ENCODE measurements at places on chromosomes 2 and 18.

GRCh38 chr2:26300234-26300925 is 45.6 kb upstream of the SELENOI start:
- DNase-seq: no peak

DNA sequence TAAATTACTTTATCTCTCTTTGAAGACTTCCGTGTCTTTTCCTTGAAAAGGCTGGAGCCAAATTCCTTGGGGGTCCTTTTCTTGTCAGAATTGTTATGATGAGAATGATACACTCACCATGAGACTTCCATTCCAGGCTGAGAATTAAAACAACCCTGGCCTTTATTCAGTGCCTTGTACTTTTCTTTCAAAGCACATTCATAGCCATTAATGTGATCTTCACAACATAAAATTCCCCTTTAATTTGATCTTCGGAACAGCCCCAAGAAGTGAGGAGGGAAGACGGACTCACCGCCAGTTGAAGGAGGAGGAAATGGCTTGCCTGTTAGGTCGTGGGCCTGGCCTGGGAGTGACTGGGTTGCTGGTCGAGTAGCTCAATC is 127.3 kb downstream of the DDX1 start:
- no peak for DNase-seq

- DNase-seq: no peak
These were observed 450.8 kb downstream of the EIPR1 start for GRCh38 chr2:2926858-2927175.

GRCh38 chr2:58957188-58957840 is 716.2 kb upstream of the FANCL start:
- no peak for DNase-seq

- DNase-seq: no peak
These were observed 25.4 kb downstream of the SESTD1 start for GRCh38 chr2:179239195-179239594.

GRCh38 chr2:100786297-100786658 is 33.7 kb upstream of the NPAS2 start:
- DNase-seq: no peak

DNA sequence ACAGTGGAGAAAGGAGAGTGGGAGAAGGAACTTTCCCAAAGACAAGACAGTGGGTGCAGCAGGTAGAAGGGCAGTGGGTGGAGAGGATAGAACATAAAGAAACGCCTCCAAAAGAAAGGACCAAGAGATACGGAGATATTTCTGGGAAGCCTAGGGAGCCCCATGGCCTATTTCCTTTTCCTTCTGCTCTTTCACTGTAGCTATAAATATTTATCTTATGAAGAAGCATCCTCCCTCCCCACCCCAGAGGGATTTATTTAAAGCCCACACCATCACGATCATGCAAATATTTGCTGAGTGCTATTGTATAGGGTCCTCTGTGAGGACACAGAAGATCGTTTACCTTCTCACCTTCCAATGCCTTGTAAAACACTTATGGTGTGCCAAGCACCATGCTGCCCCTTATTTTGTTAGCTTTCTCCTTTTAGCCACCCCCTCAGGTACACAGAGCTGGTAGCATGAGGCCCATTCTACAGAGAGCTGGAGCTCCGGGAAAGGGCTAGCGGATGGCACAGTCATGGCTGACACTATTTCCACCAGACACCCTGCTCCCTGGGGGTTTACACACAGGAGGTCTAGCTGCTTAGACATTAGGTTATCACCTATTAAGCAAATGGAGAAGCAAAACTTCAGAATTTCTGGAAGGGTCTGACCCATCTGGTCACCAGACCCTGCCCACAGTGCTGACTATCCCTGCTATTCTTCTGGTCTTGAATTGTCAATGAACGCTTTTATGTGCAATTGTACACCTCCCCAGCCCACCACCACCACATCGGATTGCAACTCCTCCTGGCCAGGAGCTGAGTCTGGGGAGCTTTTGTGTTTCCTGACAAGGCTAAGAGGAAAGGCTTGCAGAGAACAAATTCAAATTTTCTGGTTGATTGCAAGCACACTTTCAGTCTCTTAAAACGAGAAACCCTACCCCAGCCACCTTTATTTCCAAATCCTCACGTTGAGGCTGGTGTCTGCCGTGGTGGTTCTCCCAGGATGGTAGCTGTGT is 91.8 kb upstream of the KLF7 start:
- no peak for DNase-seq

DNA sequence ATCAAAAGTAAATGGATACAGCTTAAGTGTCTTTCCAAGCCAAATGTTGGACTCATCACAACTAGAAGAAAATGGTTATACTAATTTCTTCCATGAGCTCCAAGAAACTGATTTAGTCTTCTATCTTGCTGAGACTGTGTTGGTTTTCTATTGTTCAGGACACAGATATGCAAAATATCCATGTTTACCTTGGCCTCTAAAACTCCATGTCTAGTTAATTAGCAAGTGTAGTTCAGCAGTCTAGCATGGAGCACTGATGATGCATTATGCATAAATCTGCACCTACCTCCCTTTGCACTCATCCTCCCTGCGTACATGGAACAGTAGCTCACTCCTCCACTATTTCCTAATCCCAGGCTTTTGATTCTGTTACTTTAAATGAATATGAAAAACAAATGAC is 731.4 kb upstream of the CHAC2 start:
- DNase-seq: no peak

DNA sequence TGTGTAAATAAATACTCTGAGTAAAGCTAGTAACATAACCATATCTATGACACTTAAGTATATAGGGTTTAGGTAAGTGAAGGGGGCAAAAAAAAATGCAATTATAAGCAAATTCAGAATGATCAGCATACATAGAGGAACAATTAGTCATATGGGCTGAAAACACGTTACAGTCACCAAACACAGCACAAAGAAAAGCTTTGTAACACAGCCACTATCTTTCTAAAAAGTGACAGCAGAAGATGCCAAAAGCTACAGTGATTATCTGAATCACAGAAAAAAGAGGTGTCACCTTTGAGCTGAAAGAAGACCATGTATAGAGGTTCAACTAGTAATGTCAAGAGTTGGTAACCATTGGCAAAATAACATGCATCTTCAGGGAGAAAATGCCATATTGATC is 115.5 kb downstream of the ERBB4 start:
- DNase-seq: no peak

DNA sequence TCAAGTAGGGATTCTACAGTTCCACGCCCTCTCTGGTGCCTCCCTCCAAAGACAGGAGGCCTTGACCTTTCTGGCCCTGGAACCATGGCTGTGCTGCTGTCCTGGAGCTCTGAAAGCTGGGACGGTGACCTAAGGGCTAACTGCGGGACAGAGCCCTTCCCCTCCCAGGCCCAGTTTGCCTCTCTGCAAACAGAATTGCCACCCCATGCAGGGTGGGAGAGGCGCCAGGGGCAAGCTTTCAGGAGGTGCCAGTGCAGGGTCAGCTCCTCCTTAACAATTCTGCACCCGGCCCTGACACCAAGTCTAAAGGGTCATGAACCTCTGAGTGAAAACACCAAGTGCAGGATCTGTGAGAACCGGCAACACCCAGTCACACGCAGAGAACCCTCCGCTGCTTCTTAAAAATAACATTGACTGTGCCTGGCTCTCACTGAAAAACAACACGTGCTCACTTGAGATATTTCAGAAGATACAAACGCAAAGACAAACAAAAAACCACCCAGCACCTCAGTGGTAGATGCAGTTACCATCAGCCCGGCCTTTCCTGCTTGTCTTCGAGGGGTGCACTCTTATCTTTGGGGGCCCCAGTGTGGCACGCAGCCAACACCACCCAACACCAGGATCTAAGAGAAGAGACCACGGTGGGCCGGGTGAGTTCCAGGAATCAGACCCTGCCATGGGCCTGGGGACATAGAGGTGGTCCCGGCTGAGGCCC is 1.1 kb upstream of the SNED1 start:
- no peak for DNase-seq

DNA sequence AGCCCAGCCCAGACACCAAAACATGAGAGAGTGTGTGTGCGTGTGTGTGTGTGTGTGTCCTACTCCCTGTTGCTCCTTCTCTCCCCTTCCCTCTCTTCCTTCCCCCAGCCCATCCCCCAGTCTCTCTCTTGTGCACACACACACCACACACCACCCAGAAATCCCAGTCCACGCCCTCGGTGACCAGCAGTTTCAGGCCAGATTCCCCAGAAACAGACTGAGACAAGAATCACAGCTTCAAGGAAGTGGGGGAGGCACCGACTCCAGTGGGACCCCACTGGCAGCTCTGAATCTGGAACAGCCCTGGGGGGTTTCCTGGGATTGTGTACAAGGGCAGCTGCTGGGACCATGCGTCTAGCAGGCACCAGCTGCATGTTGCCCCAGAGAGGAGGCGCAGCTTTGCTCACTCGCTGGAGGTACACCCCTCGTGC is 113.5 kb downstream of the NDUFA10 start:
- no peak for DNase-seq

GRCh38 chr2:38808677-38809076 is 30.7 kb downstream of the GEMIN6 start:
- no peak for DNase-seq

DNA sequence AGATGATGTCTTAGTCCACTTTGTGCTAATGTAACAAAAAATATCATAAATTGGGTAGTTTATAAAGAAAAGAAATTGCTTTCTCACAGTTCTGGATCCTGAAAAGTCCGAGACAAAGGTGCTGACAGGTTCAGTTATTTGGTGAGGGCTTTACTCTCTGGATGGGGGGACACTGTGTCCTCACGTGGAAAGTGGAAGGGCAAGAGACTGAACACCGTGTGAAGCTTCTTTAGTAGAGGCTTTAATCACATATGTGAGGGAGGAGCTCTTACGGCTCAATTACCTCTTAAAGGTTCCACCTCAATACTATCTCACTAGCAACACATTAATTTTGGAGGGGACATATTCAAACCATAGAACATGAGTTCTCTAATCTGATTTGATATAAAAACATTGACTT is 204.3 kb downstream of the FSIP2 start:
- no peak for DNase-seq

- DNase-seq: no peak
These were observed 129.3 kb downstream of the METTL4 start for GRCh38 chr18:2442006-2442405.

- no peak for DNase-seq
These were observed 37.3 kb upstream of the ASPRV1 start for GRCh38 chr2:69998761-69999160.

GRCh38 chr2:162125138-162125537 is 26.9 kb downstream of the GCG start:
- no peak for DNase-seq

- no peak for DNase-seq
These were observed 158.6 kb downstream of the DOCK10 start for GRCh38 chr2:224883700-224884099.

DNA sequence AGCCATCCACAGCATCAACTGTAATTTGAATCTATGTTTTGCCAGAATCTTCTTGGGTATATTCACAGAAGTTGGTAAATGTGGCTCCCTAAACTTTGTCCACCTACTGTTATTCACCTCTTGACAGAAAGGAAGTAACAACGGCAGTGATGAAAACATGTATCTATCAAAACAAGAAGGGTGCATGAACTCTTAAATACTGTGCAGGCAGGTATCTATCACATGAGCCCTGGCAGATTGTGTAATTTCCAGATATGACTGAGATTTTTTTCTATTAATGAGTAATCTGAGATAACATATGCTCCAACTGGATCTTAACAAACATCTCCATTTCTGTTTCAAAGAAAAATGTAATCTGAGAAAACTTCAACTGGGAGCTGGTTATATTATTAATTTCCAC is 36.6 kb downstream of the SFT2D3 start:
- no peak for DNase-seq

GRCh38 chr2:85921659-85922058 is 32.9 kb upstream of the ST3GAL5 start:
- DNase-seq: no peak

DNA sequence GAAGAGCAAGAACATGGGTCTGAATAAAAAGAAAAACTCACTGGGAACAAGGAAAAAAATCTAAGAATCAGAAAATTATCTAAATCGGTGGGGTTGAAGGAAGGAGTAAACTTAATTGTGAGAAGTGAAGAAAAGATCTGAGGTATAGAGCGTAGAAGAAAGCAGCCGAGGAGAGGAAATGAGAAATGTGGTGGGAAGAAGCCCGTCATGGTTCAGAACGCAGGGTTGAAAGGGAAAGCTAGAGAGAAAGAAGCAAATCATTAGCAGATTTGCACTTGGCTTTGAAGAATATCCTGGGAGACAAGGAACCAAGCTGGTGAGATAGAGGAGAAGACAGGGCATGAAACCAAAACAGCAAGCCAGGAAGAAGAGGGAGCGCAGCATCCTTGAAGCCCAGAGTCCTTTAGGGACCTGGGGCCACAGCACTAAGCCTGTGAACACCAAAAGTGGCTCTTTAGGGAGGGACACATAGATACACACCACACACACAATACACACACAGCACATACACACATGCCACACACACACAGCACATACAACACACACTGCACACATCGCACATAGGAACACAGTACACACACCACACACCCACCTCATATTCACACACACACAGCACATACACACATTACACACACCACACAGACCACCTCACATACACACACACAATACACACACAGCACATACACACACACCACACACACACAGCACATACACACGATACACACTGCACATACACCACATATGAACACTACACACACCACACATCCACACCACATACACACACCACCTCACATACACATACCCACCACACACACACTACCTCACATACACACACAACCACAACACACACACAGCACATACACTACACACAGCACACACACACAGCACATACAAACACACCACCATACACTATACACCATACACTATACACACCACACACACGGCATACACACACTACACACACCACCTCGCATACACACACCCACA is 274.6 kb downstream of the ETAA1 start:
- no peak for DNase-seq

- no peak for DNase-seq
These were observed 75.0 kb downstream of the SOCS6 start for GRCh38 chr18:70363861-70364260.

DNA sequence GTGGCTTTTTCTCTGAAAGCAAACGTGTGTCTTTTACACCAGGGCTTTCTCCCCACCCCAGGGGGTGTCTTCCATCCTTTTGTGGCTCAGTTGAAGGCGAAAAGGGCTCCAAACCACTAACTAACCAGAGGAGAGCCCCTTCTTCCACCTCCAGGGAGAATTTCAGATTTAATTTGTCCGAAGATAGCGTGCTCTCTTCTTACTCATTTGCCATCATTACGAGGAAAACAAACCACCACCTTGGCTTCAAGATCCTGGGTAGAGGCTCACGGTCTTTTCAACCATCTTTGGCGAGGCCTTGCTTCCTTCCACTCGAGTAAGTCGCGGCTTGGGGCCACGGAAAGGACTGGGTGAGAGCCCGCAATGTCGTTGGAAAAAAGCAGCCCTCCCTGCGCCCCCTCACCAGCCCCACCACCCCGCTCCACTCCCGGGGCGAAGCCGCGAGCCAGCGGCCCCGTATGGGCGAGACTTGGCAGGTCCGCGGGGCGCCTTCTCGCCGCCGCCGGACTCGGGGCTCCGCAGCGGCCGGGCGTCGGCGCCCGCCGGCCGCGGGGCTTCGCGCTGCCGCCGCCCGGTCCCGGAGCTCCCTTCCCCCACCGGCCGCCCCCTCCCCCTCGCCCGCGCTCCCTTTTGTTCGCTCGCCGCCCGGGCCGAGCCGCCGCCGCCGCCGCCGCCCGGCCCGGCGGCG is 1.7 kb upstream of the ZNF532 start:
- peak; percentile 43 for DNase-seq

Measured in caudate nucleus (tissue), 63 donors.